Kidney (tissue), 22 donors: ENCODE measurements at places on chromosomes 4 and X.
A peak's percentile ranks its signal among the peaks of the same experiment; 100 is the strongest.

DNA sequence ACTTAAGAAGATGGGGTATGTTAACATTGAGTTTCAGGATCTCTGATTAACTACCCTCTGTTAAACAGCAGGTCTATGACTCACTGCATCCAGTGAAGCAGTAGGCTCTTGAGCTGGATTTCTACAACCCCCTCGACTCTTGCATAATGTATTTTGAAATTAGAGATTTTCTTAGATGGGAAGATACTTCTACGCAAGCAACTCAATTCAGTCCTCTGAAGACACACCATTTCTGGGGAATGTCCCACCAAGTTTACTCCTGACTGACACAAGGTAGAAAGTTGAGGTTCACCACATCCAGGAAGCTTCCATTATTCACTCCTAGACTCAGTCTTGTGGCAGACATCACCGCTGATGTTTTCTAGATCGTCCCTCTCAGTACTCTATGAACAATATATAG is 12.9 kb downstream of the PALLD start:
- DNase-seq = no peak

GRCh38 chrX:124392794-124393193 is 46.4 kb downstream of the SH2D1A start:
- no peak for DNase-seq

DNA sequence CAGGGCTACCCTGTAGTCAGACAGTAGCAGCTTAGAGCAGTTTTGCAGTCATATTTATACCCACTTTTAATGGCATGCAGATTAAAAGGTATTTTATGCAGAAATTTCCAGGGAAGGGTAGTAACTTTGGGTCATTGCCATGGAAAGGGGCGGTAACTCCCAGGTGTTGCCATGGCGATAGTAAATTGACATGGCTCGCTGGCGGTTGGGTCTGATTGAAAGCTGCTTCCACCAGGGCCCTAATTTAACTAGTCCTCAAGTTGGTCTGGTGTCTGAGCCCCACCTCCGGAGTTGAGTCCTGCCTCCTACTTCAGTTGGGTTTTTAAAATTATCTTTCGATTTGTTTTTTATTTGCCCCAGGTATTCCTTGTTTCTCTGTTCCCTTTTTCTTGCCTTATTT is 70.1 kb downstream of the NAA11 start:
- peak; percentile 24 for DNase-seq

DNA sequence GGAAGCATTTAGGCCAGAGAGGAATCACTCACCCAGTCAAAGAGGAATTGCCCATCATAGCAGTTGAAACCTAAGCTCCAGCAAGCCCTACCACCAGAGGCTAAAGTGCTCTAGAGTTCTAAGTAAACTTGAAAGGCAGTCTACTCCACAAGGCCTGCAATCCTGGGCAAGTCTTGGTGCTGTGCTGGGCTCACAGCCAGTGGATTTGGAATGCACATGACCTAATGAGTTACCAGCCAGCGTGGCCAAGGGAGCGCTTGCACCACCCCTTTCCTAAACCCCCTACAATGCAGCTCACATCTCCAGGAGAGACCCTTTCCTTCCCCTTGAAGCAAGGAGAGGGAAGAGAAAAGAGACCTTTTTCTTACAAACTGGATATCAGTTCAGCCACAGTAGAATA is 445.7 kb downstream of the GASK1B start:
- DNase-seq = no peak

DNA sequence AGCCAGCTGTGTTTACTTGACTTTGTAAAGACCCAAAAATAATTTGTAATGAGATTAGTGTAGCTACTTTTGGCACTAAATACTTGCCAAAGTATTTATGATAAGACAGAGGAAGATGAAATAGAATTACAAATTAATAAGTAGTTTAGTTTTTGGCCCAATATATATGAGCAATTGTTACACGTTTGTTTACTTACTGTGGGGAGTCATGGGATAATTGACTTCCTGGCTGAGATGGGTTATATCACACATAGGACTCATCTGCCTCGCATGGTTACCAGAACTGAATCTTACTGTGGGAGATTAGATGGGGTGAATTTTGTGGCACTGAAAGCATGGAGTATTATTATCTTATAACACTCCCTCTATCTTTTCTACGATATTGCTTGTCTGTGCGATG is 66.6 kb downstream of the INTS12 start:
- no peak for DNase-seq

GRCh38 chr4:112386071-112386470 is 88.9 kb downstream of the ALPK1 start:
- peak; percentile 74 for DNase-seq

- DNase-seq = peak; percentile 85
Observed at GRCh38 chr4:2469192-2469984, 482 bp downstream of the RNF4 start.

DNA sequence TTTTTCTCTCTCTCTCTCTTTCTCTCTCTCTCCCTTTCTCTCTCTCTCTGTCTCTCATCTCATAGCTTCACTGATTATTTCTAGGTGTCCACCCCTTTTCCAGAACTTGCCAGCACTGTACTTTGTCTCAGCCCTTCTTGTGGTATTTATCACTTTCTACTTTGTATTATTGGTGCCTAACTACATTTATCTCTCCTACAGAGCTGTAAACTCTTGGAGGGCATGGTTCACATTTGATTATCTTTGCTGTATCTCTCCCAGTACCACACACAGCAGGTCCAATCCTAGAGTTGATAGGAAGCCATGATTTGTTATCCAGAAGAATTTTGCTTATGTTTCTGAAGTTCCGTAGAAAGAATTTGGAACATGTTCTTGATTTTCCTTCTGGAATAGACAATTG is 5.2 kb upstream of the PRKG2 start:
- DNase-seq = no peak

GRCh38 chr4:7719354-7720174 is 220.1 kb downstream of the AFAP1 start:
- peak; percentile 81 for DNase-seq
